ENCODE measurements at places on chromosomes 6 and 20.

DNA sequence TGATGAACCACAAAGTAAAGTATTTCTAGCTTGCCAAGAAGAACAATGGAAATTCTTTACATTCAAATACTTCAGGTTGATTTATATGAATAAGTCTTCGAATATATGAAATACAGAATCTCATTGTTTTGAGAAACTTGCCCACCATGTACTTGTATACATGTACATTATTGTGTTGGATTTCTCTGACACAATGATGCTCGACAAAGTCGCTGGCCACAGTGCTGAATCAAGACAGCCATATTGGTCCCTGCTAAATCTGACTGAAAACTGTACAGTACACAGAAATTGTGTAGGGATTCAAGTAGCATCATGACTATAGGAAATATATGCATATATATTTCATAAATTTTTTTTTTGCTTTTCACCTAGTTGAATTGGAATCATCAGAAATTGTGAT lies 13.1 kb upstream of the LIN28B start:
- DNase-seq = no peak

DNA sequence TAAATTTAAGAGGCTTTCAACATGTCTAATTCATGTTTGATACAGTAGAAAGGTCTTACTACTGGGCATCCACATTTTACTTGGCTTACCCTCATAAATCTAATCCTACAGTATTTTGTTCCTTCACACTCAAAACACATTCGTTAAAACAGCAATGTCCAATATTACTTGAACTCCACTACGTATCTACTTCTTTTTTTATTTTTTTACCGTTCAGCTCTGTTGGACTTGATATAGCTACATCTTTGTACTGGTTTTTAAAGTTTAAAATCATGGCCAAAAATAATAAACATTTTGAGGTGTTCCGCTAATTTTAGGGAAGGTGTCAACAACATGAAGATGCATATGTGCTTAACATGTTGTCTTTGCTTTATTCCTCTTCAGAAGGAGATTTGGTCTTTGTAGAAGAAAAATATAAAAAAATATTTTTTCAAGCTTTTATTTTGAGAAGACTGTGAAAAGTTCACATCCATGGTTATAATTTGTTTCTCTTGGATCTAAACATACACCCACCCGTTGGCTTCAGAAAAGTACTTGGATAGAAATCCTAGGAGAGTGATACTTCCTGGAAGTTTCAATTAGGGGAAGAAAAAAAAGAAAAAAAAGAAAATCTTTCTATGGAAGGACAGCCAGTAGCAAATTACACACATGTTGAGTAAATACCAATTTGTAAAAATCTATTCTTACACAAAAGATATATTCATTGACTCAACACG lies 71.5 kb downstream of the EPB41L2 start:
- no peak for DNase-seq

DNA sequence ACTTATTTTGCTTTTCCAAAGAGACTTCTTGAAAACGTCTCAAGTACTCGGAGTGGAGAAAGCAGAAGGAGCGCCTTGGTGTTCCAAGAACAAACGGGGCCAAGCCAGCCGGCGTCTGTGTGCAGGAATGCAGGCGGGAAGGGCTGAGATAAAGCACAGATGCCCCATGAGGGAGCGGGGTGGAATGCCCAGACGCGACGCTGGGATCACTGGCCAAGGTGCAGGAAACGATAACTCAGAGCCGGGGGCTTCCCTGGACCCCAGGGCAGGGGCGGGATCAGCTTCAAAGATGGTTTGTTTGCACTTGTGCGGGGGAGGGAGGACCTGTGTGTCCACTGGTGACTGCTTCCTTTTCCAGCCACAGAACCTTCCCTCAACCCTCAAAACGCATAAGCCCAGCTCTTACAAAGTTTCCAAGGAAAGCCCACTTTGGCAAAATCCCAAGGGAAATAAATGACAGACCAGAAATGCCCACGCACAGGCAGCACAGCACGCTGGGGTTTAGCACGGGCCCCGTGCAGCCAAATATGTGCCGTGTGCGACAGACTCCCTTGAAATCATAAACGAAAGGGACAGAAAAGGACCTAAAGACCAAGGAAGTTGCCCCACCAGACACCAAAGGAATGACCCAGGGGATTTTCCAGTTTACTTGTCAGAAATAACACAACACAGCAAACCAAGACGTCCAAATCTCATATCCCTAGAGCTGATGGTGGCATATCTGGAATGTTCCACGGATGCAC lies 113.9 kb downstream of the NFATC2 start:
- DNase-seq = no peak

DNA sequence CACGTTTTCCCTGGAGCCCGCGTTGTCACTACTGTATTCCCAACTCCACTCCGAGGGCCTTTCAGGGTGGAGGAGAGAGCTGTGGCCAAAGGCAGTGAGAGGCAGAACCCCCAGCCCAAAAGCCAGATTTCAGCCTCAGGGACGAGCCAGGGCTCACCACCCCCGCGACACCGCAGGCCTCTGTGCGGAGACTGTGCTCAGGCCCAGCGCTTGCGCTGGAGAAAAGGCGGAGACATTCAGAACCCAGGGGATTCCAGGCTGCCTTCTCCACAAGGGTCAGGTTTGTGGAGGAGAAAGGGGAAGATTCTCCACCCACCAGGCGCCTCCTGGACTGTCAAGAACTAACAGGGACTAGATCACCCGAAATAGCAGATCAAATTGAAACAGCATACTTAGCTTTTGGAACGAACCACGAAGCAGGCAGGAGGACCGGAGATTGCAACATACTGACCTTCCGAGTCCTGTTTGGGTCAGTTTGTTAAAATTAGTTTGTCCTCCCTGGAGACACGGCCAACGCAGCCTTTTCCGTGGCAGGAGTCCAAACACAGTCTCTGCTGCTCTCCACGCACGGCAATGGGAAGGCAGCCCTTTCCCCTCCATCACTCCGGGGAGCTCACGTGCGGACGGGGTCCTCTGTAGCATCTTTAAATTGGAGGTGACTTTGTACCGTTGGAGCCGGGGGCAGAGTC lies 14.4 kb downstream of the DLL1 start:
- DNase-seq = no peak

DNA sequence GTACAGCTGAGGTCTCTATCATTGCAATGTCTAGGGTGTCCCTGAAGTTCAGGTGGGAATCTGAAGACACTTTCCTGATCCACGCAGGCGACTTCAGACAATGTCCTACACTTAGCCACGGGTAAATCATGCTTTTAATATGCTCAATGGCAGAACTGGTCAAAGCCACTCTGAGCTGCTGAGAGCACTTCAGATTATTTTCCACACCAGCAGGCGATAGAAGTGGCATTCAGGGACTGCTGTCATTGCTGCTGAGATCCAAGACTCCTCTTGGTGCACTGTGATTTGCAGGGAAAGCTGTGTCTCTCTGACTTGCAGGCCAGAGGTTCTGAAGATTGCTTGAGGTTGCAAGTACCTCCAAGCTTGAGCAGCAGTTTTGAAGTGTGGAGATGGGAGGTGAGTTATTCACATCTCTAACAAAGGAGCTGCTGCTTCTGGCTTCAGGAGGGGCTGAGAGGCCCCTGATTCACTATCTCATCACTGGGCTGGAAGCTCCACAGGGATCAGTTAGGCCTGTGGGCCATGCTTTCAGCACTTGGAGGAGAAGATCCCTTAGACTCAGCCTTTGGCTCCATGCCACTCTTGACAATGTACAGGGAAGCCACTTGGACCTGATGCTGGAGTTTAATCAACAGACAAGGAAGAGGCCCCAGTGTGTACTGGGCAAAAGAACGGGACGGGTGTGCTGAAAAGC lies 2.9 kb upstream of the SSTR4 start:
- no peak for DNase-seq

GRCh38 chr6:21521276-21521675 lies 72.3 kb upstream of the SOX4 start:
- DNase-seq = no peak

- no peak for DNase-seq
Observed at GRCh38 chr20:658731-659291, 5.8 kb upstream of the SRXN1 start.

DNA sequence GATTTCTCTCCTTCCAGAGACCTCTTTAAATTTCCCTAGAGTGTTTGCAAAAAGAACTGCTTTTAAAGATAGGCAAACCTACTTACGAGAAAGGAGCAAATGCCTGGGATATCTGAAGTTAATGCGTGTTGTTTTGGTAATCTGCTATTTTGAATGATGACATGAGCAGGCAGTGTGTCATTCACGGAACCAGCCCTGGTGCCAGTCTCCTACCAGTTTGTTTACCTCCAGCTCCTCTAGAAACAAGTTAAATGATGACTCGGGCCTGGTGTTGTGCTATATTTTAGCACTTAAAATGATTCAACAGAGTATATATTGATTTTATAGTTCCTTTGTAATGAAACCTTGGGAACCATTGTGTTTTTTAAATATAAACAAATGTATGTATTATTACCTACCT lies 41.1 kb upstream of the MAP3K4 start:
- no peak for DNase-seq

- no peak for DNase-seq
Observed at GRCh38 chr6:157380458-157380778, 572 bp upstream of the ZDHHC14 start.

DNA sequence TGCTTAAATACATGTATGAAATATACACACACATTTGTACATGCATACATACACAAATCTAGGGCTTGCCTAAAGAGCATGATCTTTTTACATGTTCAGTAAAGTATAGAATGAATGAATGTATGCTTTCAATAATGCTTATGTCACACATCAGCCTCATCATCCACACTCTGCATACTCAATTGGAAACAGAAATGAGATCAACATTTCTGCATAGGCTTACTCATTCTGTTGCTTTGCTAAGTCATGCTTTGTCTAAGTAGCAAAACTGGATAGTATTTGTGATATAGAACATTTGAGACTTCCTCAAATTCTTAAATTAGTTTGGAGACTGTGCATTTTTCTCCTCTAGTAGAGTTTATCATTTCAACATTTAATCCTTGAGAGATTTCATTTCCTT lies 343.3 kb downstream of the ADGRB3 start:
- DNase-seq = no peak

DNA sequence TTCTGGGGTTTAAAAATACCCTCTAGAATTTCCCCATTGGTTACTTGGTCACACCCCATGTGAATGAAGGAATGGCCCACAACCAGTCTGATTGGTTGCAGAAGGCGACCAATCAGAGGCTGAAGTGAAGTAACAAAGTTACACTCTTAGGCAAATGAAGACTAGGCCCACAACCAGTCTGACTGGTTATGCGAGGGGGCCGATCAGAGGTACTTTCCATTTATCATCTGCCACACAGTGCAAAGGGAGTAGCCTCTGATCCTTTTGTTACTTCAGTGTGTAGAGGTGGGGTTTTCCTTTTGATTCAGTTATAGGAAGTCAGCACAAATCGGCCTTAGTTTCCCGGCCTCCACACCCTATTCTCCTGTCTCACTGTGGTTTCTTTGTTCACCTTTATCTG lies 61.2 kb upstream of the SGK1 start:
- no peak for DNase-seq

DNA sequence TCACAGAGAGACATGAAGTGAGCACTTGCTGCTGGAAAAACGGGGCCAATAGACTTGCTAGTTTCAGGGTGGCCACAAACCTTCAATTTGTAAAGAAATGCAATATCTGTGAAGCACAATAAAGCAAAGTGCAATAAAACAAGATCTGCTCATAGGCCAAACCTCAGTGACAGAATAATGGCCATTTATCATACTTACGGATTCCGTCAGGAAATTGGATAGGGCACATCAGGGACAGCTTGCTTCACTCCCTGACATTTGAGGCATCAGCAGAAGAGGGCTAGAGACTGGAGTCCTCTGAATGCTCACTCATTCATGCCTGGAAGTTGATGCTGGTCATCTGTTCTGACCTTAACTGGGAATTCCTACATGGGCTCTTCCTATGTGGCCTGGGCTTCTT lies 165.5 kb upstream of the OPRM1 start:
- no peak for DNase-seq

- DNase-seq = no peak
Observed at GRCh38 chr20:48215536-48215935, 430.3 kb upstream of the SULF2 start.

- no peak for DNase-seq
Observed at GRCh38 chr20:59656417-59656816, 52.1 kb downstream of the PHACTR3 start.

DNA sequence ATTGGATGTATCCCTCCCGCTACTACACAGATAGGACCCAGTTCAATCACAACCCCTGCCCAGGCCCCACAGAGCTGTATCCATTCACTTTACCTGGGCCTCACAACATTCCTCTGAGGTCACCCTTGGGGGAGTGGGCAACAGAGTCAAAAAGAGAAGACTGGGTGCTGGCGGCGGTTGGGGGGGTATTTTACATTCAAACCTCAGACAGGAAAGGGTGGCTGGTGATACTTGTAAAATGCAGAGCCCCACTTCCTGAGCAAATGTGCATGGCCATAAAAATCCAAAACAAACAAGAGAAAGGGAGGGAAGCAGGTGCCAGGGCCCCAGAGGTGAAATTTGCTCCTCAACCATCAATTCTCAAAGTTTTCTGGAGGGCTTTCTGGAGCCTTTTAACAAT lies 3.5 kb downstream of the LRFN2 start:
- DNase-seq = no peak

- no peak for DNase-seq
Observed at GRCh38 chr6:52417675-52418111, 2.4 kb upstream of the EFHC1 start.

GRCh38 chr6:11525468-11526155 lies 11.9 kb upstream of the TMEM170B start:
- no peak for DNase-seq

DNA sequence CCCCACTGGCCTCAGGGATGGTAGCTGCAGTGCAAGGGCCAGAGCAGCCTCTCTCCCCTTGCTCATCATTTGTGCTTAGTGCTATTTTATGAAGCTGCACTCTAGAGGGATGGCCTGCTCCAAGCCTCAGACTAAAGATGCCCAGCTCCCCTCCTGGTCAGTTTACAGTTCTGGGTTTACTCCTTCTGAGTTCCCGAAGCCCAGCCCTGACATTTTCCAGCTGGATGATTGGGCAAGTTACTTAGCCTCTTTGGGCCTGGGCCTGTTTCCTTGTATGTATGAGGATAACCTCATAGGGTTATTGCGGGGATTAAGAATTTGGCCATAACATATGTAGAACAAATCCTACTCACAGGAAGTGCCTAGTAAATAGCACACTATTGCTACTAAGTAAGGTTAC lies 31.8 kb upstream of the EMILIN3 start:
- no peak for DNase-seq

DNA sequence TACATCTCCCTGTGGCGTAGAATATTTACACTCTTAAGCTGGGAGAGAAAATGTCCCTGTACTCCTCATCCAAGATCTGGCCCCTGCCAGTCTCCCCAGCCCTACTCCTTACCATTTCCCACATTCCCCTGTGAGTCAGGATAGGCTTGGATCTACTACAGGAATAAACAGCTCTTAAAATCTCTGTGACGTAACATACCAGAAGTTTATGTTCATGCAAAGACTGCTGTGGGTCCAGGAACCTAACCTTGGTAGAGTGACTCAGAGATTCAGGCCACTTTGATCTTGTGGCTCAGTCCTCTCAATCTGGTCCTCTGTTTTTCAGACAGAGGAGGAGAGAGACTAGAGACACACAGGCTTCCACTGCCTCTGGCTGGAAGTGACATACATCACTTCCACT lies 38.5 kb upstream of the GPR6 start:
- no peak for DNase-seq

GRCh38 chr20:63309261-63310071 lies 16.5 kb downstream of the COL20A1 start:
- DNase-seq = no peak
